ENCODE measurements at places on chromosomes 16 and 17.

- peak; percentile 51 for DNase-seq
Measured at GRCh38 chr16:19223235-19224170, 55.5 kb downstream of the SYT17 start.

DNA sequence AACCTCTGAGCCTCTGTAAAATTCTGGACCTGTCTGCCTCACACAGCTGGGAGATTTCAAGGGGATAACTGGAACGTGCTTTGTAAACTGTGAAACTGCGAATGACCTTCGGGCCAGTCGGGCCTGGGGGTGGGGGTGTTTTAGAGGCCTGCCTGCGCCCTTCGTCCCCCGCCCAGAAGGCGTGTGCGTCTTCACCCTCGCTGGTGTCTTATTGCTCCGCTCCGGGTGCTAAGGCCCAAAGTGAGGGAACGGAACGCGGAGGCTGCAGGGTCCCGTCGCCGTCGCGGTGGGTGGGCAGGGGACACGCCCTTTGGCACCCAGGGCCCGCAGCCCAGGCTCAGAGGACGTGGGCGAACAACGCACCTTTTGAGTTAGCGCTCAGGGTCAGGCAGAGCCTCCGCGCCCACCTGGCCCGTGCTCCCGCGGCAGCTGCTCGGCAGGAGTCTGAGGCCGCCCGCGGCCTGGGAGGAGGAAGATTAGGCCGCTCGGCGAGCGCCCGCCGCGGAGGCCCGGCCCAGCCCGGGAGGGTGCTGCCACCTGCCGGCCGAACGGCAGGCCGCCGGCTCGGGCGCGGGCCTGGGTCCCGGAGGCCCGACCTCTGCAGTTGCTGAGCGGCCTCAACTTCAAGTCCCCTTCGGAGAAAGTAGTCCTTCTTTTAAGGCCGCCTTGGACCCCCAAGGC lies 29.7 kb downstream of the DCAKD start:
- peak; percentile 69 for DNase-seq

- no peak for DNase-seq
Measured at GRCh38 chr17:3698139-3698538, 2.2 kb upstream of the P2RX5 start.

DNA sequence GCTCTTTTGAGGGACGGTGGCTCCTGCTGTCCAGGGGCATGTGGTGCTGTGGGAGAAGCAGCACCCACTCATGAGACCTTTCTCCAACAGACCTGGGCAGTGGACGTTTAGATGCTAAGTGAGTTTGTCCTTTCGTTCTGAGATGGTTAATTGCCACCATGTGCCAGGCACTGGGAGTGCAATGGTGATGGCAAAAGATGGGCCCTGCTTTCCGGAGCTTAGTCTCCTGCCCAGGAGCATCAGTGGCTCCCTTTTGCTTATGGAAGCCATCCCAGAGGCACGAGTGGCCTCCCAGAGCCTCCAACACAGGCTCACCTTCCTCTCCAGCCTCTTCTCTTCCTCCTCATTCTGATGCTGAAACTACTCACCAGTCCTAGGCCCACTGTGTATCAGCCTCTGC lies 28.4 kb downstream of the CASKIN2 start:
- DNase-seq: no peak

DNA sequence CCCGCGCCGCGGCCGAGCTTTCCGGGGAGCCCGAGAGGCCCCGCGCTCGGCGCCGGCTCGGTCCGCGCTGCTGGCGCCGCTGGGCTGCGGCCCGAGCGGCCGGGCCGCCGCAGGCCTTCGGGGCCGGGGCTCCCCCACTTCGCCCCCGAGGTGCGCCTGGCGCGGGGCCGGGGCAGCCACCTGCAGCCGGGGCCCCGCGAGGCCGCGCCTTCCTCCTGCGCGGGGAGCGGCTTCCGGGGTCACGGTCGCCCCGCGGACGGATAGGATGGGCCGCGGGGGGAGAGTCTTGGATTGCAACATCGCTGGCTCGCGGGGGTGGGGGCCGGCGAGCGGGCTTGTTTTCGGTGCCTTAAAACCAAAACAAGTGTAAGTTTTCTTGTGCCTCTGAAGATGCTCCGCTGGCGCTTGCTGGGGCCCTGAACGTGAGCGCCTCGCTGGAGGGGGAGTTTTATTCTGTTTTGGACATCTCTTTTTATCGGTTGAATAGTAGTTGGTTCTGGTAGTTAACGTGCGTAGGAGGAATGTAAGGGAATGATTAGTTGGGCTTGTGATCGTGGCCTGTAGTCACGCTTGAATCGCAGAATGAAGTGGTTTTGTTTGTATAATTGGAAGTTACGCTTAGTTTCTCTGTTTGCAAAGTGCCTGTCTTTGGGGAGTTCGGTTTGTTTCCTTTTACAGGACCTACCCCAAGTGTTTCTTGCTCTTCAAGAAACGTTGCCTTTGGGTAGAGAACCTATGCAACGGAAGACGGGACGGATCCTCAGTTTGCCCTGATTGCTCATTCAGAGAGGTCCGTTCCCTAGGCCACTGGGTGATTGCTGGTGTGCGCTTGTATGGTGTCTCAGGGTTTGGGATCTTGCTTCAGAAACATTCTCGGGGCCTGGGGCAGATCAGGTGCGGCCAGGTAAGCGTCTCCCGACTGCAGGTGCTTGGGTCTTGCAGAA lies 724 bp downstream of the UBE2I start:
- peak; percentile 37 for DNase-seq

- DNase-seq: peak; percentile 78
Measured at GRCh38 chr16:11379420-11379819, 34.2 kb downstream of the RMI2 start.

DNA sequence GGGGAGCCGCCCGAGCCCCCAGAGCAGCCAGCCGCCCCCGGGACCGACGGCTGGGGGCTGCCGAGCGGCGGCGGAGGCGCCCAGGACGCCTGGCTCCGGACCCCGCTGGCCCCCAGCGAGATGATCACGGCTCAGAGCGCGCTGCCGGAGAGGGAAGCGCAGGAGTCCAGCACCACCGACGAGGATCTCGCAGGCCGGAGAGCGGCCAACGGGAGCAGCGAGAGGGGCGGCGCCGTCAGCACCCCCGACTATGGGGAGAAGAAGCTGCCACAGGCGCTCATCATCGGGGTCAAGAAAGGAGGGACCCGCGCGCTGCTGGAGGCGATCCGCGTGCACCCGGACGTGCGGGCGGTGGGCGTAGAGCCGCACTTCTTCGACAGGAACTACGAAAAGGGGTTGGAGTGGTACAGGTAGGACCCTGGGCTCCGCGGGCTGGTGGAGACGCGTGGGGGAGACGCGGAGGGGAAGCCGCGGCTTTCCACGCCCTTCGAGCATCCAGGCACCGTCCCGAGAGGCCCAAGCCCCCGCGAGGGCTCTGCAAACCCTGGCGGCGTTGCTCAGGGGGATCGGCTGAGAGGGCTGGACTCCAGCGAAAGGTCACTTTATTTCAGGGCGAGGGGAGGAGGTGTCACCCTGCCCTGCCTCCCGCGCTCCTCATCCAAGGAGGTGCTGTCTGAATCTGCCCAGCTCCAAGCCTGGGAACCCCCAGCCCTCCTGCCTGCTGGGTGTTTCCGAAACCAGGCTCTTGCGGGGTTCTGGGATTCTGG lies 1.2 kb downstream of the HS3ST4 start:
- DNase-seq: no peak

GRCh38 chr16:82042846-82043245 lies 7.8 kb downstream of the HSD17B2 start:
- DNase-seq: no peak

DNA sequence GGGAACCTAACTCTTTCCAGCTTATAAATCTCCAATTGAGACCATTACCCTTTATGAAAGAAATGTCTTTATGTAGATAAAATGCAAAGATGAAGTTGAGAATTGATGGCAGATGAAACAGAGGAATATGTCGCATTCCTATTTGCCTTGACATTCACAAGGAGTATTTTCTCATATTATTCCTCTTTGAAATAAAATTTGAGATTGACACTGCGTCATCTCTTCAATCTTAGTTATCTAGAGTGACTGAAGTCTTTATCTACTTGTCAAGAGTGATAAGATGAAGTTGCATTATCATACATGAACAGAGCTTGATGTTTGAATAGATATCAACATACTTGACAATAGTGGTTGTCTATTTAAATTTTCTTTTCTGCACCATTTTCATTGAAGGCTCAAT lies 574.4 kb upstream of the SOX9 start:
- DNase-seq: no peak

DNA sequence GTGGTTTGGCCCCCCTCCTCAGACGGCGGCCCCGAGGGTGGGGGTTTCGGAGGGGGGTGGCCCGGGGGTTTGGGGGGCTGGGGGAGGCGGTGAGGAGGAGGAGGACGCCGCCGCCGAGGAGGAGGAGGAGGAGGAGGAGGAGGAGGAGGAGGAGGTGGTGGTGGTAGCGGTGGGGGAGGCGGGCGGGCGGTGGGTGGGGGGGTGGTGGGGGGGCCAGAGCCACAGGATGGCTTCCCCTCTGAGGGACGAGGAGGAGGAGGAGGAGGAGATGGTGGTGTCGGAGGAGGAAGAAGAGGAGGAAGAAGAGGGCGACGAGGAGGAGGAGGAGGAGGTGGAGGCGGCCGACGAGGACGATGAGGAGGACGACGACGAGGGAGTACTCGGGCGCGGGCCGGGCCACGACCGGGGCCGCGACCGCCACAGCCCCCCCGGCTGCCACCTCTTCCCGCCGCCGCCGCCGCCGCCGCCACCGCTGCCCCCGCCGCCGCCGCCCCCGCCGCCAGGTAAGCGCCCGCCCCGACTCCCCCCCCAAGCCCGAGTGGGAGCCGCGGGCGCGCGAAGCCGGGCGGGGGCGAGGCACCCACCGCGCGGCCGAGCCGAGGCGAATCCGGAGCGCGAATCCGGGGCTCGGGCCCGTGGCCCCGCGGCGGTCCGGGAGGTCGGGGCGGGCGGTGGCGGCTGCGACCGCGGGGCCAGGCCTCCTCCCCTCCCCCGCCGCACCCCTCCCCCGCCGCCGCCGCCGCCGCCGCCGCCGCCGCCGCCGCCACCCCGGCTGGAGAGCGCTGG lies 3.8 kb upstream of the CHD3 start:
- peak; percentile 29 for DNase-seq

GRCh38 chr16:26561303-26561702 lies 505.4 kb upstream of the C16orf82 start:
- DNase-seq: no peak

- no peak for DNase-seq
Measured at GRCh38 chr17:74769856-74770497, 6.2 kb downstream of the NAT9 start.

GRCh38 chr16:66552286-66553177 lies at the start of gene CKLF:
CKLF (plus strand) TSS chr16:66552576; CDS start chr16:66552716, 140 bp downstream.
- DNase-seq: peak; percentile 94

- no peak for DNase-seq
Measured at GRCh38 chr17:48213797-48214196, 106.2 kb downstream of the SNX11 start.

DNA sequence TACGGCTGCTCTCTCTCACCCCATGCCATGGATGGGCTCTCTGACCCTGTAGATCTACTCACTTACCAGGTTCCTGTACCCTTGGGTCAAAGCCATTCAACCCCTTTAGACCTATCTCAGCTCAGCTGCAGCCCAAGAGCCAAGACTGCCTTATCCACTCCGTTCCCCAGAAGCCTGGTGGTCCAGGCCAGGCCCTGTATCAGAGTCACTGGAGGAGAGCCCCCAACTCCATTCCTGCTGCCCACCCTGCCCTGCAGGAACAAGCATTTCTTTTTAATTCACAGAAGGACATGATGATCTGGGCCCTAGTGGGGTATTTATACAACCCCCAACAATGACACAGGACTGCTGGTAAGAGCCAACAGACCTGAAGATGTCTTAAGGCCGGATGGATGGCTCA lies 76.8 kb downstream of the AIPL1 start:
- DNase-seq: no peak

- peak; percentile 71 for DNase-seq
Measured at GRCh38 chr17:48543107-48543853, 1.6 kb downstream of the HOXB2 start.

GRCh38 chr16:71289732-71290062 lies 495 bp upstream of the CMTR2 start:
- DNase-seq: no peak

- no peak for DNase-seq
Measured at GRCh38 chr16:27223226-27223610, 19.9 kb downstream of the KDM8 start.

- no peak for DNase-seq
Measured at GRCh38 chr17:72631949-72632684, 460.4 kb downstream of the SLC39A11 start.
